ENCODE measurements at places on chromosomes 1 and 21. TPM values are rescaled to one million over a fixed set of nuclear protein-coding genes. Genes with fewer than 3 reads are reported as not detected.

The DNM3 gene
- total RNA-seq: 1.2 TPM

The CELA2A gene
- total RNA-seq: not detected

The TEDDM1 gene
- not detected for total RNA-seq

The AZIN2 gene
- total RNA-seq: 3.3 TPM

The RGS1 gene
- total RNA-seq: not detected

The AK5 gene
- total RNA-seq: 8.8 TPM

The SLC30A2 gene
- total RNA-seq: not detected

All from aortic smooth muscle cell (primary cell).